Glomerular endothelial cell (primary cell): ENCODE measurements at places on chromosomes 12 and 14. TPM values are rescaled to one million over a fixed set of nuclear protein-coding genes. Genes with fewer than 3 reads are reported as not detected.

GRCh38 chr12:49703647-49704137 is 3.5 kb downstream of the FMNL3 start:
- no peak for DNase-seq

DNA sequence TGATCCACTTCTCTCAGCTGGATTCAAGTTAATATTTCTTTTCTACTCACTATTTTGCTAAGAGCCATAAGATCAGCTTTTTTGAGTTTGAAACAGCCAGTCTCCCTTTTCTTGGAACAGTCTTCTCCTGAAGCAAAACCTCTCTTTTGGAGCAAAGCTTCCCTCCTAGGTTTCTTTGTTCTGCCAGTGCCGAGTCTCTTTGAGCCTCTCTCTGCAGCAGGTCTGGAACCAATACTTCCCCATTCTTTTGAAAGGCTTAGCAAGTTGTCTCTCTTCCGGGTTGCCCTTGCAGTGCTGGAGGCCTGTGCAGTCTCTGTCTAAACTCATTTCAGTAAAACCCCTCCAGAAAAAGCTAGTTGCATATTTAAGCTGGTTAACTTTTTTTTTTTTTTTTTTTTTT is 454.8 kb downstream of the NOVA1 start:
- DNase-seq: no peak

GRCh38 chr12:44347145-44347544 is 511.3 kb downstream of the TMEM117 start:
- DNase-seq: no peak

DNA sequence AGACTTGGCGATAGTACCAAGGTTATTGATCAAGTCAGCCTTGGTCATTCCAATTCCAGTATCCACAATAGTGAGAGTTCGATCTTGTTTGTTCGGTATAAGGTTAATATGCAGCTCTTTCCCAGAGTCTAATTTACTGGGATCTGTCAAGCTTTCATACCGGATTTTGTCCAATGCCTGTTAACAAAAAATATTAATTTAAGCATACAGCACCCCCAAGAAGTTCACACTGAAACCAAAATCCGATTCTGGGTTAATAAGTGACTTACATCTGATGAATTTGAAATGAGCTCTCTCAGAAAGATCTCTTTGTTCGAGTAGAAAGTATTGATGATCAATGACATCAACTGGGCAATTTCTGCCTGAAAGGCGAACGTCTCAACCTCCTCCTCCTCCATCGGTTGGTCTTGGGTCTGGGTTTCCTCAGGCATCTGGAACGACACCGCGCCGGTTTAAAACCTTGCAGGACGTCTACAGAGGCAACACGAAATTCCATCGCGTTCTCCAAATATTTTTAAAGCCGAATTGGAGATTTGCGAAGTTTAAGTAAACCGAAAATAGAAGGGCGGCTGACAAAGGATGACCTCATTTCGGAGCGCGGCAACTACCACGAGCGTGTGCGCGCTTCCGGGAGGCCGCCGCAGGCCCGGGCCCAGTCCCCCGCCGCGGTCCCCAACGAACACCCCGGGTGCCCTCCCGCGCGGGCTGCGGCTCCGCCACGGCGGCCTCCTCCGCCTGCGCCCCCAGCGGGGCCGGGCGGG is 716 bp downstream of the HSP90AA1 start:
- DNase-seq: no peak

SDS gene
- not detected in 2 replicates for total RNA-seq

DNA sequence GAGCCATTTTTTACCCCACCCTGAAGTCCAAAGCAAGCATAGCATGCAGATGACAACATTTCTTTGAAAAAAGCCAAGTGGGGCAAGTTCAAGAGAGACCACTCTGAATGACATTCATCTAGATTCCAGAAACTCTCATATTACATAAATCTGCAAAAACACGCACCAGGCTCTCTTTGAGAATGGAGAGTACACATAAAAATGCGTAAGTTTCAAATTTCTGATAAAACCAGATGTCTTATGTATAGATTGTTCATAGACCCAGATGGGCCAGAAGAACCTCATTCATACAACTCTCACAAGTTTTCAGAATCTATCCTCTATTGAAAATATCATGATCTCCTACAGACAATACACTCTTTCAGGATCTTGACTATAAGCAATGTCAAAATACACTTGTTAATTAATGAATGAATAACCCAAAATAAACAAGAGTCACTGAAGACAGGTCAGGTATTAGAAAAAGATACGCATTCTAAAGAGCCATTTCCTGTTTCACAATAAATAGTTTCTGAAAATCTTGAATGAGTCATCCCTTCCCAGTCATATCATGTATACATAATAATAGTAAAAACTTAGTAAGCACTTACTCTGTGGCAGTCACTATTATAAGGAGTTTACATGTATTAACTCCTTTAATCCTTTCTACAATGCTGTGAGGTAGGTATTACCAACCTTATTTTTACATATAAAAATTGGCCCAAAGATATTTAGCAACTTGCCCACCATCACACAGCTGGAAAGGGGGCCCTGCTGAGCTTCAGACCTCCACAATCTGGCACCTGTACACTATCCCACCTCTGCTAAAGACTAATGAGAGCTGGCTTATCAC is 72.0 kb downstream of the PPP2R5E start:
- DNase-seq: peak; percentile 20

ASIC1 gene
- 2.5 TPM in 2 replicates for total RNA-seq

ATF7IP gene
- total RNA-seq: 34.1 and 41.8 TPM in 2 replicates

- no peak for DNase-seq
Observed at GRCh38 chr12:75302781-75303180, 27.3 kb downstream of the CAPS2 start.

MANSC4 gene
- not detected in 2 replicates for total RNA-seq

DNA sequence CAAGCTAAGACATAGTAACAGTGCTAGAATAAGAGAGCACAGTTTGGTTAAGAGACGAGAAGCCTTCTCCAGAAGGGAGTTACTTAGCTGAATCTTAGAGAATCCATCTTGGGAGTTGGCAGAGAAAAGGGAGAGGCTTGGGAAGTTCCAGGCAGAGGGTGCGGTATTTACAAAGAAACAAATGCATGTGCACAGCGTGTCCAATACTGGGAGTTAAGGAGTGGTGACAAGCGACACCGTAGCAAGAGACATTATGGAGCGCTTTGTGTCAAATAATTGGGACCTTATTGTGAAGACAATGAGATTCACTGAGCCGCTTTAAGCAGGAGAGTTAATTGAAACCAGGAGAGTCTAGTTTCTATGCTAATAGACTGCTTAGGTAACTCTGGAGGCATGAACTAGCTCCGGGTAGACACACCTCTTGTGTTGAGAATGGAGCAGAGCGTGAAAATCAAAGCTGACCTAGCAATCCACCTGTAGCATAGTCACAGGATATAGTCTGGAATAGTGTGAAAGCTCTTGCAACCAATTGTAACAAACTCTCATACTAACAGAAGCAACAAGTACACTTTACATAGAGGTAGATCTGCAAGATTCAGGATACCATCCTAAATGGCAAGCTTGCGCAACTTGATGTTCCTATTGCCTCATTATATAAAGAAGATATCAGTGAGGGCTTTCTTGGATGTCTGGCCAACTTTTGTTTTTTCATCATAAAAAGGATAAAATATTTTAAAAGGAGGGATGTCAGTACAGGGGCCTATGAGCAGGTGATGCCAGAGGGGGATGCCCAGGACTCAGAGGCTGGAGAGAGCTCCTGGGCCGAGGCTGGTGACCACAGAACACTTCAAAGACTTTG is 5.3 kb downstream of the ALDH1L2 start:
- no peak for DNase-seq

RILPL2 gene
- total RNA-seq: 3.3 and 3.7 TPM in 2 replicates

- DNase-seq: no peak
Observed at GRCh38 chr14:98494582-98494981, 777.4 kb downstream of the BCL11B start.

DNA sequence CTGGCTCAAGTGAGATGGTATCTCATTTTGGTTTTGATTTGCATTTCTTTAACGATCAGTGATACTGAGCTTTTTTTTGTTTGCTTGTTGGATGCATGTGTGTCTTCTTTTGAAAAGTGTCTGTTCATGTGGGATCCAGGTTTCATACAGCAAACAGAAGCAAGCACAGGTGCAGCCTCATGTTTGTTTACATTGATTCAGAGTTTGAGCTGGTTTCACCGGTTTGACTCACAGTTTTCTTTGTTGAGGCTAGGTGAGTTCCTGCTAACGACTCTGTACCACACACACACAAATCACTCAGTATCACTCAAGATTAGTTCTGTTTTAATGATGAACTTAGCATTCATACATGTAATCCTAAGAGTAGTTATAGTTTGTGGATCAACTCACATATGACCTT is 3.7 kb downstream of the OR10G2 start:
- no peak for DNase-seq

DNA sequence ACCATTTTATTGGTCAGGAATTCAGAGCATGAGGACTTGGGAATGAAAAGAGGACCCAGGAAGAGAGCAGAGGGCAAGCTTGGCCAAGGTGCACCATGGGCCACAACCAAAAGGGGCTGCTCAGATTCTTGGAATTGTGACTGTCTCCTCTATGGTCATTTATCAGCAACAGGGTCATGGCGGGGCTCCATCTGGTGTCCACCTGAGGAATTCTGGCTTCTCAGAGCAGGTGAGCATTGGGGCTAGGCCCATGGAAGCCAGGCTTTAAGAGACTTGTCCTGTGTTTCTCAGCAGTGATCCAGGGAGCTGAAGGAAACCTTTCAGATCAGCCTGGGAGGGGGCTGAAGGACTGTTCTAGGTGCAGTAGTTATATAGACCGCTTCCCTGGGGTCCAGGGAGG is 2.6 kb upstream of the RIN3 start:
- DNase-seq: no peak

DNA sequence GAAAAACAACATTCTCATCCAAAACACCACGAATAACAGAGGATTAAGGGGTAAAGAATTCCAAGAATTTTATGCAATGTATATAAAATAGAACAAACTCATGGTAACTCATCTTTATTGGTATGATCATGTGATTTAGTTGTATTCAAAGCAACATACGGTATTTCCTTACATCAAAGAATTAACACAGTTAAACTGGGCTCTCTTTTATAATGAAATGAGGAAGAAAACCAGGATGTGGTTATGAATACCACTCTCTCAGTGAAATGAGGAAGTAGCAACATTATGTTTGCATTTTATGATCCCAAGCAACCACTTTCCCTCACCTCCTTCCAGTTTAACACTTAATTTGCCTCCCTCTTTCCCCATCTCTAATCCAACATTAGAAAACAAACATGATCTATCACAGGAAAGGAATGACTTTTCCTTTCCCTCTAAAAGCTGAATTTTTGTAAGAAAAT is 22.9 kb downstream of the SPTLC2 start:
- DNase-seq: no peak

DNA sequence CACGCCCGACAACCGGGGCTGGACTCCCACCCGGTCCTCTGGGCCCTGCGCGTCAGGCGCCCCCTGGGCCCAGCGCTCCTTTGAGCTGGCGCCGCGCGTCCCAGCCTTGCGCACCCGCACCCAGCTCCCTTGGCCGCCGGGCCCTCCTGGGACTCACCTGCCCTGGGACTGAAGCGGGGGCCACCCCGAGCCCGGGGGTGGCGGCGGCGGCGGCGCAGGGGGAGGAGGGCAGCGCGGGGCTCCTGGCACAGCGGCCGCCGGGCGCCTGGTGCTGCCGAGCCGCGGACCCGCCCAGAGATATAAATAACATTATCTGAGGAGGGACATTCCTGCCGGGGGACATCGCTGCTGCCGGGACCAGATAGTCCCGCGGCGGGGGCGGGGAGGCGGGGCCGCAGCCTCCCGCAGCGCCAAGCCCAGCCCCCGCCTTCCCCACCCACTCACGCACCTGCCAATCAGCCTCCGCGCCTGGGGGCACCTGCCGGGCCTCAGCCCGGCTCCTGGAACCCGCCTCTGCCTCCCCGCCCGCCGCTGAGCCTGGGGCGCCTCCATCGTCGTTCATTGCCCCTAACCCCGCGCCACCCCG is at the start of gene SPTB:
Gene SPTB, minus strand, starts transcription at position 273 of the 586 bp plus-strand sequence. CDS start 56,813 bp downstream, outside the sequence.
- DNase-seq: no peak

DNA sequence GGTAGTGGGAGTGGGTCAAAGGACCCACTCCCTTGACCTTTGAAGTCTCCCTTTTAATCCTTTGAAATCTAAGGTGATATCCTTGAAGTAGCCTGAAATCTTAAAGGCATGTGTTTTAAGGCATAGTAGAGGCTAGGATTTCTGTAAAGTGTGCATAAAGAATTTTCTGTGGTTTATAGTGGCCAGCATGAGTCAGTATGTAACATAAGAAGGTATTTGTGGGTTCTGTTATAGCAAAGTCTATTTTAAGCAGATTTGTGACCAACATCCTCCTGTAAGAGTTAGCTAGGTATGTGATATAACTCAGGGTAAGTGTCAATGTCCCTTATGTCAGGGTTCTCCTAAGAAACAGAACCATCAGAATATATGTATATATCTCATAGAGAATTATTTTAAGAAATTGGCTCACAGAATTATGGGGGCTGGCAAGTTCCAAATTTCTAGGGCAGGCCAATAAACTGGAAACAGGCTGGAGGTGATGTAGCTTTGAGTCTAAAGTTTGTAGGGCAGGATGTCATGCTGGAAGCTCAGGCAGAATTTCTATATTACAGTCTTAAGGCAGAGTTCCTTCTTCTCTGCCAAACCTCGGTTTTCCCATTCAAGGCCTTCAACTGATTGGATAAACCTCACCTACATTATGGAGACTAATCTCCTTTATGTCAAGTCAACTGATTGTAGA is 18.7 kb upstream of the EPYC start:
- no peak for DNase-seq

- DNase-seq: no peak
Observed at GRCh38 chr14:74656964-74657363, 44.9 kb upstream of the LTBP2 start.

DNA sequence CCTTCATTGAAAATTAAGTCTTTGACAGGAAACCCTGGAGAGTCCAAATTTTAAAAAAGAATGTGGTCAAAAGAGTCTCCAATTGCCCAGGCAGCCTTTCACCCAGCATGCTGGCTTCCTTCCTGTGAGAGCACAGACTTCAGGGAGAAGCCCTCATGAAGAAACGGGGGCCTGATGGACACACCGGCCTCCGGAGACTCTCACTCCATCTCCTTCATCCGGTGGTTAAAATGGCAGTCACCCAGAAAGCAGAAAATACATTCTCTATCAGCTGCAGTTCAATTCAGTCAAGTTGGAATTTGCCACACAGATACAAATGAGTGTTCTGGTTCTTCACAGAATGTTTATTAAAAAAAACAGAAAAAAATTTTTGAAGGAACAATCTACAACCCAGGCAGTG is 56.5 kb downstream of the CPM start:
- no peak for DNase-seq

DNA sequence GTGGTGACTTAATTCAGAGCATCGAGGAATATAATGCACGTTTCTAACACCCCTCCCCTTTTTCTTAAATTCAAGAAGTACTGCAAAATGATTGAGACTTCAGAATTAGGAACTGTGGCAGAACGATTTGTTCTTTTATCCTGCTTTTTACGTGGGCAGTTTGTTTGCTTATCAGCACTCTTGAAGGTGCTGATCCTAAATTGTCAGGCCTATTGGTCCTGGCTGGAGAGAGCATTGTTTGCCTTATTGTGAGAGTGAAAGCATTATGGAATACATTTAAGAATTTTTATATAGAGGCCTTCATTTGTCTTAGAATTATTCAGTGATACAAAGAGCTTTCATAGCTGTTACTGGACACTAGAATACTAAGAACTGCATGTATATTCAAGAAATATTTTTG is 59.1 kb downstream of the TMTC2 start:
- DNase-seq: no peak

CACNA2D4 gene
- total RNA-seq: 0.76 TPM in 1 of 2 replicates, not detected in the other

- no peak for DNase-seq
Observed at GRCh38 chr12:29026419-29026818, 122.7 kb upstream of the FAR2 start.
